Activated T-cell treated with anti-CD3 and anti-CD28 coated beads for 4 hours (primary cell): ENCODE measurements at places on chromosomes 1 and 21.

GRCh38 chr21:14734191-14734590 is 188.1 kb upstream of the SAMSN1 start:
- no peak for DNase-seq

DNA sequence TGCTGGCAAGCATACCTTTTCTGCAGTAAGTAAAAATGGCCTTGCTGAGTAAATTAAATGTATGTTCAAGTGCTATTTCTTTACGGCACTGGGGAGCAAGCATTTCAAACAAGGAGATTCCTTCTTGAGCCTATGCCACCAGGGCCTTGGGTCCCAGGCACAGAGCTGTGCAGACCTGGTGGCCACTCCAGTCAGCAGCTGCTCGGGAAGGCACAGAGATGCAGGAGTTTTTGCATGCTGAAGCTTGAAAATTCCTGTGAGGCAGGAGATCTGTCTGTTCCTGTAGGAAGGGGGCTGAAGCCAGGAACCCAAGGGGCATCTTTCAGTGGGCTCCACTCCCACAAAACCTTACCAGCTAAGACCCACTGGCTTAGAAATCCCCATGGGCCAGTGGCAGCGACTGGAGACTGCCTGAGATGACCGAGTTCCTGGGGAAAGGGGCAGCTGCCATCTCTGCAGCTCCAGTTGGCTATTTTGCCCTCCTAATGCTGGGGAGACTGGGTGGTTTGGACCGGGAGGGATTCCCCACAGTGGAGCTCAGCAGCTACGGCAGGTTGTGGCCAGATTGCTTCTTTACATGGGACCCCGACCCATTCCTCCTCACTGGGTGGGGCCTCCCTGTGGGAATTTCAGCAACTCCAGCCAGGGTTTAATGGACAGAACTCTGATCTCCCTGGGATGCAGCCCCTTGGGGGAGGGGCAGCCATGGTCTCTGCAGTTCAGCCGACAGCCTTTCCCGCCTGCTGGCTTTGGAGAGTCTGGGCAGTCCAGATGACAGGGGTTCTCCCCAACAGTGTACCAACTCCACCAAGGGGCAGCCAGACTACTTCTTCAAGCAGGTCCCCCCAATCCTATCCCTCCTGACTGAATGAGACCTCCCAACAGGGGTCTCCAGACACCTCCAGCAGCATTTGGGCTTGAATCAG is 8.4 kb upstream of the PGBD2 start:
- DNase-seq: no peak

GRCh38 chr1:230632273-230632873 is 9.9 kb upstream of the COG2 start:
- DNase-seq: no peak

DNA sequence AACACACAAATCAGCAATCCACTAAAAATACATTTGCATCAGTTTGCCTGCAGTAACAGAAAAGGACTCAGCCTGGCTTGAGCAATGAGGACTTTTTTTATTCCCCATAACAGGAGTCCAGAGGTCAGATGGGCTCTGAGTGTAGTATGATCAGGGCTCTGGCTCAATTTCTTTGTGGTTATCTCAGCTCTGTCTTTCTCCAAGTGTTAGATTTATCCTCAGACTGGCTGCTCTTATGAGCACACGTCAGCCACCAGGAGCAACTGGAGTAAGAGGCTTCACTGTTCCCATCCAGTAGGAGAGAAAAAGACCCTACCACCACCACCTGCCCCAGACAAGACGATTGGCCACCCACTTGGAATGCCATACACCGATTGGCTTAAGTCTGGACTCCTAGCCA is 36.2 kb upstream of the KLHDC7A start:
- DNase-seq: no peak

- no peak for DNase-seq
These were observed 10.0 kb downstream of the NBPF3 start for GRCh38 chr1:21449906-21450305.

- no peak for DNase-seq
These were observed 23.5 kb downstream of the CXADR start for GRCh38 chr21:17536381-17536780.

DNA sequence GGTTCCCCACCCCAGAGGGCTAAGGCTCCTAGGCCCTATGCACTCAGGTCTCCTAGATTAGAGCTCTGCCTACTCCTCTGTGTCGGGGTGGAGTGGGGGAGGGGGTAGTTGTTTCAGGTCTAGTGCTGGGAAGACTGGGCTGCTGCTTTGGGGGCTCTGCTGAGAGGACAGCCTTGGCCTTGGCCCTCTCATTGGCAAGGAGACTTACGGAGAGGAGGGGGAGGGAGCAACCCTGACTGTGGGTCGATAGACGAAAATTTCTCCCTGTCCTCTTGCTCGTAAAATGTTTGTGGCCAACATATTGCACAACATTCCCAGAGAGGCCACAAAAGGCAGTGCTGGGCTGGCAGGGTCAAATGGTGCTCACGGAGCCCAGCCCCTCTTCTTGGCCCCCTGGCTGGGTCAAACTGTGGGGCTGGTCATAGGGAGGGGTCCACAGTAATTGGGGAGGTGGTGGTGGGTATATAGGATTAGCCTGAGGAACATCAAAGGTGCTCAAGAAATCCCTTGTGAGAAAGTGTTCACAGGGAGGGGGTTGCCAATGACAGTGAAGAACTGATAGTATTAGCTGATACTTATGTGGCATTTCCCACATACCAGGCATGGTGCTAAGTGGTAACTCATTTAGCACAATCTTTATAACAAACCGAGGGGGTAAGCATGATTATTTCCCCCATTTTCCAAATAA is 8.5 kb upstream of the DMBX1 start:
- no peak for DNase-seq

DNA sequence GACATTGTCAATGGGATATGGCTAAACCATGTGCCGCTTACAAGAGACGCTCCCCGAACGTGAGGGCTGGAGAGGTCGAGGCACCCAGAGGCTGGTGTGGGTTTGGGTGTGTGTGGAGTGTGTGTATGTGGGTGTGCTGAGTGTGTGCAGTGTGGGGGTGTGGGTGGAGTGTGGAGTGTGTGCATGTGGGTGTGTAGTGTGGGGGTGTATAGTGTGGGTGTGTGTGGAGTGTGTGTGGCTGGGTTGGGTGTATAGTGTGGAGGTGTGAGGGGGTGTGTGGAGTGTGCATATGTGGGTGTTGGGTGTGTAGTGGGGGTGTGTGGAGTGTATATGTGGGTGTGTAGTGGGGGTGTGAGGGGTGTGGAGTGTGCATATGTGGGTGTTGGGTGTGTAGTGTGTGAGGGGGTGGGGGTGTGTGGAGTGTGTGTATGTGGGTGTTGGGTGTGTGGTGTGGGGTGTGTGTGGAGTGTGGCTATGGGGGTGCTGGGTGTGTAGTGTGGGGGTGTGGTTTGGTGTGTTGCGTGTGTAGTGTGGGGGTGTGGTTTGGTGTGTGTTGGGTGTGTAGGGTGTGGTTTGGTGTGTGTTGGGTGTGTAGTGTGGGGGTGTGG is 42.2 kb downstream of the SLC19A1 start:
- no peak for DNase-seq

DNA sequence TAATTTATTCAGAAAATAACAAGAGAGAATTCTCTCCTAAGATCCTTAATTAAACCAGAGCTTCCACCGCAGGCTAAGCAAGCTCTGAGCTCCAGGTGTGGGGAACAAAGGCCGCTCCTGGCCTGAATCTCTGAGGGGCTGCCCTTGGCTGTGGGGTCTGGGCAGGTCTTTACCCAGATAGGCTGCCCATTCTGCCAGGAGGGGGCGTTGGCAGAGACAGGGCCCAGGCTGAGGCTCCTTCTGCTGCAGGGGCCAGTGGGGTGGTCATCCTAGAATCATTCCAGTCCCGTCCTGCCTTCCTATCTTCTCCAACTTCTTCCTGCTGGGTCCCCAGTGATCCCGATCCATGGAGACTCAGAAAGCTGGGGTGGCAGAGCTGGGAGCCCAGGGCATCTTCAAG is 82.9 kb upstream of the POU3F1 start:
- no peak for DNase-seq

DNA sequence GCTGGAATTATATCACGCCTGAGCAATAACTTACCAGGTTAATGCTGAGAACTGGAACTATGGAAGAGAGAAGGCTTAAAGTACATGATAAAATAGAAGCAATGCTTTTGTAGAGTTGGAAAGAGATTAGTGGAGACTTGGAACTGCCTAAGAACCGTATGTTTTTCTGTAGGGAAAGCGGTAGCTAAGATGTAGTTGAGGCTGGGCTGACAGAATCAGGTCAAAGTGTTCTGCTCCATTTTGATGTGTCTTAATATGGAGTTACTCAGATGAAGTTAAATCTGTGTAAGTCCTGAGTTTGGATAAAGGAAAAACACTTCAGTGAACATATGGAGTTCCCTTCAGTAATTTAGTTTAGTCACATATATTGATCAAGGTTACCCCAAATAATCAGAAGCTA is 860.9 kb upstream of the CXADR start:
- DNase-seq: no peak

DNA sequence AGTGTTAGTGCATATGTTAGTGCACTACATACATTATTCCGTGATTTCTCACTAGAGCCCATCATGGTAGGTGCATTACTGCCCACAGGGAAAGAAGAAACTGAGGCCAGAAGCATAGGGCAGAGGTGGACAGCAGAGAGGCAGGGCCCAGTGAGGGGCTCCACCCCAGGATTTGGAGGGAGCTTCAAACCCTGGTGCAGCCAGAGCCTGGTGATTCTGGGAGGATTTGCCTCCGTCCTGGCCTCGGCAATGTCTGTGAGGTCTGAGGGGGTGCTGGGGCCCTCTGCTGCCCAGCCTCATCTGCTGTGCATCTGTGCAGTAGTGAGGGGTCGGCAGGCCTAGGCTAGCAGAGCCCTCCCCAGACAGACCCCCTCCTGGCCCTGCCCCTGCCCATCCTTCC is 22.8 kb downstream of the PPFIA4 start:
- DNase-seq: no peak

- no peak for DNase-seq
These were observed 213.0 kb downstream of the COL24A1 start for GRCh38 chr1:85943526-85943925.

- no peak for DNase-seq
These were observed 53.0 kb upstream of the ADORA3 start for GRCh38 chr1:111556325-111557037.

DNA sequence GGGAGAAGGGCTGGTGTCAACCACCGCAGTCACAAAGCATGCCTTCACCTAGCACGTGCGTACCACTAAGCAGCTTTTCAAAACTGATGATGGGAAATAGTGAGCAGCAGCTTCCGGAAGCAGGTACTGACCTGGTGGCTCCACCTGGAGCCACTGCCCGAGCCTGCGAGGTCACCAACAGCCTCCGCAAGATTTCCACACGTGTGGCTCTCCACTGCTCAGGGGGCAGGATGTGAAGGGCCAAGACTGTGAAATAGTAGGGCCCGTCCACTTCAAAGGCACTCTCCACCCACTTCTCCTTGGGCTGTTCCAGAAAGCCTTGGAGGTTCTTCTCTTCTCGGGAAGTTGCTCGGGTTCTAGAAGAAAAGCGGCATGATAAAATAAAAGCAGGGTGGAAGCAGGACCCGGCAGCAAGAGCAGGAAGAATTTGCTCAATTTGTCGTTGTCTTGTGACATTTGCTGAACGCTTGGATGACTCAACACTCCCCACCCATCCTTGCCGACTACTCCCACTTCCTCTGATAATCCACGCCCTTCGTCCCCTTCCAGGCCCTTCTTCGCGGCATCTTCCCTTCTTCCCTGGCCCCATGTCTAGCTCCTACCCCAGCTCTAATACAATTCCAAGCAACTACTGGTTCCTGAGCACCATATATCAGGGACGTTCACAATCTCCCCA is 124.9 kb upstream of the IFFO2 start:
- DNase-seq: no peak
